NCI-H2081 (cell line): ENCODE measurements at places on chromosomes 1 and 21.

DNA sequence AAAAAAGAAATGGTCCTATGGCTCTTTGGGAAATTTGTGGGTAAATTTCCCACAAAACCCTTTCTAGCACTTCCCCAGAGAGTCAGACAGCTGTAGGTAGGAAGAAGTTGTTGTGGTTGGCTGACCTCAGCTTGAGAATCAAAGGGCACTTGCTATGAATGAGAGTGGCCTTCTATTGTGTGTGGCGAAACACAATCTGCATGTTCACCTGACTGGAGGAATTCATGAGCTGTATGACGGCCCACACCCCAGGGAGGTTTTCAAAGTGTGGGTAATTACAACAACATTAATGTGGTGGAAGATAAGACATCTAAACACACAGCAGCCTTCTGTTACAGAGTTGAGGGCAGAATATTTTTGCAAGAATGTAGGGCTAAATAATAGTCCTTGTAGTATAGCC lies 38.8 kb downstream of the NGF start:
- no peak for DNase-seq

GRCh38 chr1:11898831-11899467 lies 27.3 kb downstream of the KIAA2013 start:
- no peak for DNase-seq

DNA sequence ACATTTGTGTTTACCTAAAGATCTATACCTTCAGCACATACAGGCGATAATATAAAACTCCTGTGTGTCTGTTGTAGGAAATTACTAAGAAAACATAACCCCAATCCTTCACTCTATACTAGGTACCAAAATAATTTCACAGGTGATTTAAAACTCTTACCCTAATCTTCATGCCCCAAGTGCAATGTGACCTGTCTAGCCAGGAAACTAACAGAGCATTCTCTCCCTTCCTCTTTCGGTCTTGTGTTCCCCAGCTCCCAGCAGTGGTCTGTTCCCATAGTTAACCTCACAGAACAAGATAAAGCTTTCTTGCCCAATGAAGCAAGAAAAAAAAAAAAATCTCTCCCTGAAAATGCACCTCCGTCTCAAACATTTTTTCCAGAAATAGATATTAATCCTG lies 493.5 kb downstream of the DPYD start:
- no peak for DNase-seq

- no peak for DNase-seq
Observed at GRCh38 chr1:230340526-230341161, 85.5 kb downstream of the PGBD5 start.

- DNase-seq = no peak
Observed at GRCh38 chr21:31043471-31043870, 5.2 kb upstream of the KRTAP19-8 start.

DNA sequence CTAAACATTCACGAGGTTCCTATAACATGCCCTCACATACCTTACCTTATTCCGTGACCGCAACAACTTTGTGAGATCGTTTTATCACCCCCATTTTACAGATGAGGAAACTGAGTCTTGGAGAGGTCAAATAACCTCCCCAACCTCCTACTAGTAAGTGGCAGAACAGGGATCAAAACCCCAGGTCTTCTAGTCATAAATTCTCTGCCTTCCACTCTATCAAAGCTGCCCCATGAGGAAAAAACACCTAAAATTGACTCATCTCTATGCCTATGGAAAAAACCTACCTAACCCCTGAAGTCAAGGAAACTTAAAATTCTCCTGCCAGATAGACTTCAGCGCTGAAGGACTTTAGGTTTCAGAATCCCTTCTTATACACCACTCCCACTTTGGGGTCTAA lies 69.5 kb upstream of the ERRFI1 start:
- no peak for DNase-seq

DNA sequence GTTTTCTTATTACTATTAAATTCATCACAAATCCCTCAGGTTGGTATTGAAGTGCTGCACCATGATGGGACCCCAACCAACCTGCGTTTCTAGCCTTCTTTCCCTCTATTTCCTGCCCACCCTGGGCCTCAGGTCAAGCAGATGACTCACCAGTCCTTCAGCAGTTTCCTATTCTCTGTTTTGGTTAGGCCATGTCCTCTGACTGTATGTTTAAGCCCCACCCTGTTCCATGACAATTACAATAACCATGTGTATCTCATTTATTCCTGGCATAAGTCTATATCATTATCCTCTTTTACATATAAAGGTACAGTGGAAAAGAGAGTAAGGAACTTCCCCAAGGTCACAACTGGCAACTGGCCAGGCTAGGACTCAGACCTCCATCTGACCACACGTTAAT lies 5.3 kb upstream of the FAM78B start:
- no peak for DNase-seq

DNA sequence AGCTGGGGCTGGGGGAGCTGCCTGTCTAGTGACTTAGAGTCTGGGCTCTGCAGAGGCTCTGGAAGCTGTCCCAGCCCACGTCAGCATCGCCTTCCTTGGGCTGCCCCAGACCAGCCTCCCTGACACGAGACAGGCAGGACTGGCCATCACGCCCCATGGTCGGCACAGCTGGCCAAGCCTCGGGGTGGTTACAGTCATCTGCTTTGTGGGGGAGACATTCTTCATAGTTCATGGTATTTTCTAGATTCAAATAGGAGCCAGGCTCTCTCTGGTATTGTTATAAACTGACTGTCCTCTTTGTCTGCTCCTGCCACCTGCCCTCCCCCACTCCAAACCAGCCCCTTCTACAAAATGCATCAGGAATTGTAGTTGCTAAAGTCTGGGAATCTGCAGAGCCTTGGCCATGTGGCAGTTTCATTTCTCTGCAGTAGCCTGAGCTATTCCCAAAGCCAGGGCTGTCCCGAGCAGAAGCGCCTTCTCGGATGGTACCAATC lies 29.4 kb downstream of the OLFML2B start:
- DNase-seq = no peak

- no peak for DNase-seq
Observed at GRCh38 chr1:53293123-53293522, 34.7 kb downstream of the LRP8 start.

- DNase-seq = peak; percentile 82
Observed at GRCh38 chr1:228378090-228378872, 28.4 kb downstream of the TRIM11 start.

DNA sequence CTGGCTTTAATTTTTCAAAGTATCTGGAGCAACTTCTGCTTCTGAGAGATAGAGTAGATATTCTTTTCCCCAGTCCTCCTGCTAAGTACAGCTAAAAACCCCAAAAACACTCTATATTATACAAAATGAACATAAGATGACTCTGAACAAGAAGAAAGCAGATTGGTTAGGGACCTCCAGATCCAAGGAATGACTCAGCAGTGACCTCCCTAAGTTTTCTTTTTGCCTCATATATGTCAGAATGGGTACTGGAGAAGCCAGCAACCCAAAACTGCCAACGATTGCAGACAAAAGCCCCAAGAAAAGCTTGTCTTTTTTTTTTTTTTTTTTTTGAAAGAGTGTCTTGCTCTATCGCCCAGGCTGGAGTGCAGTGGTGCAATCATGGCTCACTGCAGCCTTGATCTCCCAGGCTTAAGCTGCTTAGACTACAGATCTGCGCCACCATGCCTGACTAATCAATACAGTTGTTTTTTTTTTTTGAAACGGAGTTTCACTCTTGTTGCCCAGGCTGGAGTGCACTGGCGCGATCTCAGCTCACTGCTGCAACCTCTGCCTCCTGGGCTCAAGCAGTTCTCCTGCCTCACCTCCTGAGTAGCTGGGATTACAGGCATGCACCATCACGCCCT lies 22.7 kb downstream of the NDUFS5 start:
- DNase-seq = no peak

- DNase-seq = no peak
Observed at GRCh38 chr1:52679048-52679447, 19.1 kb downstream of the COA7 start.

- peak; percentile 60 for DNase-seq
Observed at GRCh38 chr1:69737527-69738185, 169.9 kb downstream of the LRRC7 start.

GRCh38 chr1:156821801-156822200 lies 5.2 kb upstream of the SH2D2A start:
- no peak for DNase-seq

DNA sequence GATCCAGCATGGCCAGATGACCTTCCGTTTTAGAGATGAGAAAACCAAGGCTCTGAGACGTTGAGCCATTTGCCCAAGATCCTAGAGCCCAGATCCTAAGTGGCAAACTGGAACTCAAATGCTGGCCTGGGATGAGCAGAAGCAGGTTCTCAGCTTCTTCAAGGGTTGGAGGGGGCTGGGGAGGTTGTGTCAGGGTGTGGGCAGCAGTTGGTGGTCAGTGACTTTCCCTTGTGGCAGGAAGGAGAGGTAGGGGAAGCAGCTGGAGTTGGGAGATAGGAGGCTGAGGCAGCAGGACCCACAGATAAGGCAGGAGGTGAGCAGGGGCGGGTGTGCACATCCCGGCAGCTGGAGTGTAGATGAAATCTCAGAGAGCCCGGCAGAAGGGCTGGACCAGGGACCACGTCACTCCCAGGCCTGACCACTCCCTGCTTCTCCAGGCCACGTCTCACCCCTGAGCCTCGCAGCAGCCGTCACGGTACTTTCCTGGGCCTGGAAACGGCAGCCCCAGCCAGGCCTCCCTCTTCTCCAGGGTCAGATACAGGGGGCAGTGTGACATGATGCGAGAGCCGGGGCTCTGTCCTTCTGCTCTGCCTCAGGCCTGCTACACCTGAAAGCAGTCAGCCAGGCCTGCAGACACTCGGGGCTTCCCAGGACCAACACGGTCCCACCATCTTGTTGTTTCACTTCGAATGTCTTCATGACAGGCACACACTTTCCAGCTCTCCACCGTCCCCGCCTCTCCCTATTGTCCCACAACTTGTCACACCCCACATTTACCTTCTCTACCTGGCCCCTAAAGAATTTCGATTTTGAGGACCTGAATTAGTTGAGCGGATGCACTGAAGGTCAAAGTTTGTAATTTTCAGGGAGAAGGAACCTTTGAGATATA lies 11.5 kb upstream of the LAPTM5 start:
- no peak for DNase-seq

GRCh38 chr1:245195398-245195797 lies 40.6 kb downstream of the KIF26B start:
- DNase-seq = no peak

GRCh38 chr1:232872738-232873137 lies 67.5 kb downstream of the MAP10 start:
- DNase-seq = no peak

GRCh38 chr1:83694449-83694848 lies 304.5 kb downstream of the TTLL7 start:
- no peak for DNase-seq

GRCh38 chr1:212484701-212485570 lies 52.2 kb downstream of the NENF start:
- DNase-seq = no peak

- DNase-seq = no peak
Observed at GRCh38 chr1:18908911-18909771, 6.8 kb upstream of the ALDH4A1 start.

- no peak for DNase-seq
Observed at GRCh38 chr1:210185063-210185462, 47.5 kb upstream of the SERTAD4 start.

DNA sequence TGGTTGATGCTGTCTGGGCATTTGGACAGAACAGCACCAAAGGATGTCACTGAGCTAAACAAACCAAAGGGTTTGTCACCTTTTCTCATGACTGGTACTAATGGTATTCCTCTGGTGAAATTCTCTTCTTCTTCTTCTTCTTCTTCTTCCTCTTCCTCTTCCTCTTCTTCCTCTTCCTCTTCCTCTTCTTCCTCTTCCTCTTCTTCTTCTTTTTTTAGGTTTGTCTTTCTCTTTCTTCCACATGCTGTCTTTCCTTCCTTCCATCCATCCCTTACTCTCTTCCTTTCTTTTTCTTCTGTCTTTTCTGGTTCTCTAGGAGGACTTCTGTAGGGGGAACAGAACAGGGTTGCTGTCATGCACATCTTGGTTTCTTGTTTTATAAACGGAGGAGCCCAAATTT lies 9.3 kb upstream of the IGFN1 start:
- no peak for DNase-seq

DNA sequence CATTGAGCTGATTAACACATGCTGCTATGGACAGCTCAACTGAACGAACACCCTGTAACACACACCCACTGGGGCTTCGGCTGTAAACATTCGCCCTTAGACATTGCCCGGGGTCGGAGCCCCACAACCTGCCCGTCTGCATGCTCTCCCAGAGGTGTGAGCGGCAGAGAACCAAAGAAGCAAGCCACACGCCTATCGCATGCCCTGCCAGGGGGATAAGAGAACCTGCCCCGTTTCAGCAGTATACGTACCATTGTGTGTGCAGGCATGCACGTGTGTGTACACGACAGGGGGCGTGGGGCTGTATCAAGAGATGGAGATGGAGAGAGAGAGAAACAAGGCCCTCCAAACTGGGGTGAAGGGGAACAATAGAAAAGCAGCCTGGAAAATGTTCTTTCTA lies 9.9 kb upstream of the DESI2 start:
- no peak for DNase-seq

DNA sequence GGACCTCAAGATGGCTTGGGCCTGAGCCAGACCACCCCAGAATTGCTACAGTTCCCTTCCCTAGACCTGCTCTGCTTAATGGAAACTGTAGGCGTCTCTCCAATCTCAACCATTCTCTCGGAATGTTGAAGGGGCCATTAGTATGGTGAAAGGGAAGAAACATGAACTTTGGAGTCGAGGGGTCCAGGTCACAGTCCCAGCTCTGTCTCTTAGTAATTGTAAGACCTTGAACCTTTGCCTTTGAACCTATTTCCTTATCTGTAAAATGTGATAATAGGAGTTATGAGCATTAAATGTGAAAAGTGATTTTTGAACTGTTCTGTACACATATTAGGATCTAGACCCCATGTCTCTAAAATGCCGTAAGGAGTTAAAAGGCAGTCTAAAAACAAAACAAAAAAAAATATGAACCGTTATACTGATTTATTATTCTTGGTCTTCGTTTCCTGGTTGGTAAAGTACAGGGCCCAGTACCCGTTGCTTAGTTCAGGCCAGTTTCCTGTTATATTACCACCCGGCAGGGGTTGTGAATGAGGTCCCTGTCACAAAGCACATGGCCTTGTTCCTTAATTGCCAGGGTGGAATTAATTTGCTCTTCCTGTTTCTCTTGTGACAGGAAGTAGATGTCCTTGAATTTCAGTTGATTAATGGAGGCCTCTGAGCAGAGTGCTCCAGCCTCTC lies 42.3 kb downstream of the TCEANC2 start:
- DNase-seq = peak; percentile 73

GRCh38 chr21:45150638-45151131 lies 76.3 kb downstream of the ADARB1 start:
- no peak for DNase-seq

DNA sequence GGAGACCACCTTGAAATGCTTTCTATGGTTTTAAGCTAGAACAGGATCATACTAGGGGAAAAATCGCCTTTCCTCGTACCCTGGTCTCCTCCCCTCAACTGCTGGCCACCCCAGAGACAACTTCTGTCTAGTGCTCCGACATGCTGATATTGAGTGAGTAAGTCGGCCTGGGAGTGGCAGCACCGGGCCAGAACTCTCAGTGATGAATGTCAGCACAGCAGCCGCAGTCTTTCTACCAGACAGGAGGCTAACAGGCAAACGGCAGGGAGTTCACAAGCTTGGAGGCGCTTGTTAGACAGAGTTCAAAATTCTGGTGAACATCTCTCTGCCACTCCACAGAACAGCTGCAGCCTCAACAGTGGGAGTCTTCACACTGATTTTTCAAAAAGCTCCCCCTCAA lies 716.9 kb downstream of the ADGRL2 start:
- no peak for DNase-seq
